ENCODE measurements at places on chromosomes 2 and 18. TPM values are rescaled to one million over a fixed set of nuclear protein-coding genes. Genes with fewer than 3 reads are reported as not detected.

DNA sequence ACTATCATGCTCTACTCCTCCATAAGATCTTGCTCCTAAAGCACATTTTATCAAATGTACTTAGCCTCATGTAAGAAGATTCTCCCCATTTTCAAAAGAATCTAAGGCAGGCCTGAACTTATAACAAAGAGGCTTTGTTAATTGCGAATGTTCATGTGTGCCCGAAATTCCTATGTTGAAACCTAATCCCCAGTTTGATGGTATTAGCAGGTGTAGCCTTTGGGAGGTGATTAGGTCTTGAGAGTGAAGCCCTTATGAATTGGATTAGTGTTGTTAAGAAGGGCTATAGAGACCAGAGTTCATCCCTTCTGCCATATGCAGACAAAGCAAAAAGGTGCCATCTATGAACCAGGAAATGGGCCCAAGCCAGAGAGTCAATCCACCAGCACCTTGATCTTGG is 234.5 kb downstream of the PAX3 start:
- no peak for DNase-seq

DNA sequence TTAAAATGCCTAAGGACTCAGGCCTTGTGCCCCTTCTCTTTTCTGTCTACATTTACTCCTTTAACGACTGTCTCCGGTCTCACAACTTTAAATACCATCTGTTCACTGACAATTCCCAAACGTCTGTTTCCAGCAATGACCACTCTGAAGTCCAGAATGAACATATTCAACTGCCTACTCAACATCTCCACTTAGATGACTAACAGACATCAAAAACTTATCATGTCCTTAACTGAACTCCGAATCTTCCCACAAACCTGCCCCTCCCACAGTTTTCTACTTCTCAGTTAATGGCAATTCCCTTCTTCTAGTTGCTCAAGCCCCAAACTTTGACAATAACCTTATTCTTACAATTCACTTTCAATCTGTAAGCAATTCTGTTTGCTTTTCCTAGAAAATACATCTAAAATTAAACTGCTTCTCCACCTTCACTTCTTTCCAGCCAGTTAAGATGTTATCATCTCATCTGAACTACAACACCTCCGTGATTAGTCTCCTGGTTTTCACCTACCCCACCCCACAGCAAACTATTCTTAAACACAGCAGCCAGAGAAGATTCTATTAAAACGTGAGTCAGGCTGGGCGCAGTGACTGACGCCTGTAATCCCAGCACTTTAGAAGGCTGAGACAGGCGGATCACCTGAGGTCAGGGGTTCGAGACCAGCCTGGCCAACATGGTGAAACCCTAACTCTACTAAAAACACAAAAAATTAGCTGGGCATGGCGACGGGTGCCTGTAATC is 2.8 kb downstream of the C1D start:
- DNase-seq, result no peak

The FLACC1 gene
- 0.39 TPM for total RNA-seq

The ANTXR1 gene
- 132 TPM for total RNA-seq

Measured in Panc1 (cell line).